ENCODE measurements at places on chromosomes 7 and 10. TPM values are rescaled to one million over a fixed set of nuclear protein-coding genes. Genes with fewer than 3 reads are reported as not detected.

ACSL5 gene
- total RNA-seq = 0.13 TPM

MYOZ1 gene
- total RNA-seq = not detected

LDB3 gene
- total RNA-seq = 0.13 TPM

UCN3 gene
- not detected for total RNA-seq

FAM25A gene
- not detected for total RNA-seq

CCL26 gene
- total RNA-seq = 9.9 TPM

HSPA14 gene
- total RNA-seq = 43.1 TPM

FAM131B gene
- total RNA-seq = 0.49 TPM

PALD1 gene
- total RNA-seq = 6.7 TPM

DPYSL4 gene
- 18.9 TPM for total RNA-seq

TSPAN12 gene
- total RNA-seq = 0.59 TPM

NPY4R2 gene
- 25.1 TPM for total RNA-seq

SPDYE5 gene
- not detected for total RNA-seq

PRKCQ gene
- 3.3 TPM for total RNA-seq

HOXA9 gene
- total RNA-seq = 0.41 TPM

SEMA4G gene
- 9.0 TPM for total RNA-seq

POU6F2 gene
- not detected for total RNA-seq

ARHGAP22 gene
- 4.1 TPM for total RNA-seq

RET gene
- 0.52 TPM for total RNA-seq

SPDYE2 gene
- not detected for total RNA-seq

HSPA12A gene
- total RNA-seq = 9.7 TPM

ZNF804B gene
- total RNA-seq = not detected

GIMAP5 gene
- 0.08 TPM for total RNA-seq

ADIRF gene
- not detected for total RNA-seq

GRIFIN gene
- not detected for total RNA-seq

PCDH15 gene
- total RNA-seq = not detected

MICU1 gene
- total RNA-seq = 55.5 TPM

TSPAN14 gene
- total RNA-seq = 123 TPM

FLNC gene
- total RNA-seq = 5.7 TPM

MARVELD1 gene
- total RNA-seq = 51.6 TPM

GHRHR gene
- total RNA-seq = not detected

RASA4B gene
- 2.2 TPM for total RNA-seq
